Activated CD4-positive, alpha-beta T cell treated with anti-CD3 and anti-CD28 coated beads for 1 hour (primary cell): ENCODE measurements at places on chromosomes 2 and 18.

DNA sequence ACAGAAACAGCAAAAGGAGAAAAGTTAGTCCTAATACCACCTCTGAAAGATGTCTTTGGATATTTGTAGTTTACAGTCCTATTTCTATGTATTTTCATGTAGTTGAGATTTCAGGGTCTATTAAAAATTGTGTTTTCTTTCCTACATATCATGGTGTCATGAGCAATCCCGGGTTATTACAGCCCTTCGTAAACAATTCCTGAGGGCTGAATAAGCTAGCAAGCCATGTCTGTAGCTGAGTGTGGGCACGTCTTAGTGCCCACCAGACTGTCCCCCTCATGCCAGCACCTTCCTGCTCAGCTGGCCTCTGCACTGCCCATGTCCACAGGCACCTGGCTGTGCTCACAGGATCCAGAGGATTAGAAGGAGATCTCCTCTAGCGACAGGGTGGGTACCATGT, 60.6 kb downstream of the CTIF start:
- no peak for DNase-seq

DNA sequence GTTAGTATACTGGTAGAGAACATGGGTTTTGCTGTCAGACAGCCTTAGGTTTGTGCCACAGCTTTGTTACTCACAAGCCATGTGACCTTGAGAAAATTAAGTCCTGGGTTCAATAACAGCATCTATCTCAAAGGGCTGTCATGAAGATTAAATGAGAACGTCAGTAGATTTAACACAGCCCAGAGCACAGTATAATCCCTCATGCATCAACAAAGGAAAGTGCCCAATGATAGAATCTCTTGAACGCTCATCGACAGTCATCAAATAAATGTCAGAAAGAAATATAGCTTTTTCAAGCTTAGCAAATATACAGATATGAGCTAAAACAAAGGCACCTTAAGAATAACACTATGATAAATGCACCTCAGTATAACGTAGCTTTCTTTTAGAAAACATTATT, 22.3 kb downstream of the CUL3 start:
- no peak for DNase-seq

DNA sequence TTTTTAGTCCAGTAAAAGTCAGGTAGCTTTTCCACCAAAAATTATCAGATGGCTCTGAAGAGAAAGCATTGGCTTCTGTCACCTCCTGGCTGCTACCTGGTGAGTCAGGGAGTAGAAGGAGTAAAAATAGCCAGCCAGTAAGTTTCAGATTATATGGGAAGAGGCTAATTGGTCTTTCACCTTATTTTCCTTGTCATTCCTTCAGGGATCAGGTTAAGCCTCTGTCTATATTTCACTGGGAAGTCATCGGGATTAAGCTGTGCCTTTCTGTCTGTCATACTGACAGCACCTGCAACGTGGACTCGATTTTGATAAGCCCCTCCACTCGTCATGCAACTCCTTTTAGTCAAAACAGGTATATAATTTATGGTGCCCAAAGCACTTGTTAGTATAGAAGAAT, 380.7 kb upstream of the CELF4 start:
- no peak for DNase-seq

DNA sequence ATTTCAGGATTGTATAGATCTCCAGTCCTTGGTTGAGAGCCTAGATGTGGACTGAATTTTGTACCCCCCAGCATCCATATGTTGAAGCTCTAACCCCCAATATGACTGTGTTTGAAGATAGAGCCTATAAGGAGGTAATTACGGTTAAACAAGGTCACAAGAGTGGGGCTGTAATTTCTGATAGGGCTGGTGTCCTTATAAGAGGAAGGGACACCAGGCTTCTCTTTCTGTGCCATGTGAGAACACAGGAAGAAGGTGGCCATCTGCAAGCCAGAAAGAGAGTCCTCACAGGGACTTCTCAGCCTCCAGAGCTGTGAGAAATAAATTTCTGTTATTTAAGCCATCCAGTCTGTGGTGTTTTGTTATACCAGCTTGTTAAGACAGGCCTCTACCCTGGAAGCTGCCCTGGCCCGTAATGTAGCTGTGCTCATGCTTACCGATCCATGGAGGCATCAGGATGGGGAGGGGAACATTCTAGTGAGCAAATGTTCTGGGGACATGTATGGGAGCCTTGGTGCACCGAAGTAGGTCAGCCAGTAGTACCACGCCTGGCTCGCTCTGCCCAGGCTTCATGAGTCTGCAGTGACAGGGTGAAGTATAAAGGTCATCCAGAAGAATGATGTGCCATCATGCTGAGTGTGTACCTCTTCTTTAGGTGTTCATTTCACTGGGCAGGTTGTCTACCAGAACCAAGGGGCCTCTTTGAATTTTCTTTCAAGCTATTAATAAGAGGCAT, 16.1 kb downstream of the RASGRP3 start:
- DNase-seq, result no peak

DNA sequence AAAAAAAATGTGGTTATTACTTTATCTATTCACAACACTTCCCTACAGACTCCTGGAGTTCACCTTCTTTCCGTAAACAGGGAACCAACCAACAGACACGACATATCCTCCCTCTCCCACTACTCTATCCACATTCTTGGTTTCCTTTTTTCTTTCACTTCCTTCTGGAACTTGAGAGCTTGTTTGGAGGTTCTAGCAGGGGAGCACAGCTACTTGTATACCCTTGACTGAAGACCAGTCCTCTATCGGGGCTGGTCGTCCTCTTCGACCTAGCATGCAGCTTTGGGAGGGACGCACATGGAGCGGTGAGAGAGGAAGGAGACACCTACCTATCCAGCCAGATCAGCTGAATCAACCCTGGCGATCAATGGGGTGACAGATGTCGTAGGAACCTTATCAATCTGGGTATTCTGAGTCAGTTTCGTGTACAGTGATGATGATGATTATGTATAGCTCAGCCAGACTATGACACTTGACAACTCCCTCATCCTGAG, 43.5 kb upstream of the MSH2 start:
- no peak for DNase-seq

DNA sequence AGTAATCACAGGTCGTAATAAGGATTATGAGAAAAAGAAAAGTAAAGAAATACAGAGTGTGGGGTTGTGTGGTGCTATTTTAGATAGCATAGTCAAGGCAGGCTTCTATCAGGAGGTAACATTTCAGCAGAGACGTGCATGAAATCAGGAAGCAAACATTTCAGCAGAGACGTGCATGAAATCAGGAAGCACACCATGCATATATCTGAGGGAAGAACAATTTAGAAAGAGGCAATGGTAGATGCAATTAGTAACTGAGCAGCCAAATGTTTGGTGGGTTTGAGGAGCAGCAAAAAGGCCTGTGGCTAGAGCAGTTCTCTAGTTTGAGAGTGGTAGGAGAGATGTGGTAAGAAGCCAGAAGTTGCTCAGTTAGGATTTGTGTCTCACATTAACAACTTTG, 713.7 kb downstream of the ADCYAP1 start:
- no peak for DNase-seq
